ENCODE measurements at places on chromosomes 2 and 18.

DNA sequence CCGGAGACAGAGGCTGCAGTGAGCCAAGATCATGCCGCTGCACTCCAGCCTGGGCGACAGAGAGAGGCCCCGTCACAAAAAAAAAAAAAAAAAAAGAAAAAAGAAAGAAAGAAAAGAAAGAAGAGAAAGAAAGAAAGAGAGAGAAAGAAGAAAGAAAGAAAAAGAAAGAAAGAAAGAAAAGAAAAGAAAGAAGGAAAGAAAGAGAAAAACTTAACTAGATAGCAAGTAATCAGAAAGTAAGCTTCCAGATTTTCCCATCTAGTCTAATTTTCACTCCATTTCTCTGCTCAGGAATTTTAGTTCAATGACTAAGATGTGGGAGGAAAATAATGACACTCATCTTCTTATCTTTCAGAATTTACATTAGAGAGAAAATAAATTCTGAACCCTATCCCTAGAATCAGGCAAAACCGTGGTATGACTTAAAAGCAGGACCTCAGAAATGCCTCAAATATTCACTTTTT, 2.4 kb downstream of the GFPT1 start:
- DNase-seq: no peak

GRCh38 chr18:12998332-12999060, 7.3 kb downstream of the CEP192 start:
- no peak for DNase-seq

DNA sequence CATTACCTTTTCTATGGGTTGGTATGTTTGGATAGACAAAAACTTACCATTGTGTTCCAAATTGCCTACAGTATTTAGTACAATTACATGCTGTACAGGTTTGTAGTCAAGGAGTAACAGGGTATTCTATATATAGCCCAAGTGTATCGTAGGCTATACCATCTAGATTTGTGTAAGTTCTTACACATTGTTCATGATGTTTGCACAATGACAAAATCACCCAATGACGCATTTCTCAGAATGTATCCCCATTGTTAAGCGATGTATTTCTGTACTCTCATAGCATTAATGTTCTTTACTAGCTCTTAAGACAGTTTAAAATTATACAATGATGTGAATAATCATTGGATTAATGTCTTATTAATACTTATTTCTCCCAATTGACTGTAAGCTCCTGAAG, 16.7 kb downstream of the TACR1 start:
- DNase-seq: no peak

DNA sequence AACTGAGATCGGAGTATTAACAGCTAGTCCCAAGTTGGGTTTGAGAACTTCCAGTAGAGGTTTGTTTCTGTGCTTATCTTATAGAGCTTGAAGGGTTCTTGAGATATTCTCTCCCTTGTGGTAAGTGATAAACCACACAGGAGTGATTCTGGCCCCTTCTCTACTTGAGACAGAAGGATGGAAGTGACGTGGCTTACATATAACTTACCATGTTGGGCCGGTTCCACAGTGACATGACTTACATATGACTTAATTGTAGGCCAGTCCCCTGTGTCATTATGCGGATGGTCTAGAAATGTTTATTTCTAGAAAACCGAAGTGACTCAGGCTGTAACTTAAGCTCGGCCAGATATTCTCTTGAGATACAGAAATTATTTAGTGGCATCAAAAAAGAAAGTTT, 62.7 kb downstream of the TRAPPC12 start:
- no peak for DNase-seq

DNA sequence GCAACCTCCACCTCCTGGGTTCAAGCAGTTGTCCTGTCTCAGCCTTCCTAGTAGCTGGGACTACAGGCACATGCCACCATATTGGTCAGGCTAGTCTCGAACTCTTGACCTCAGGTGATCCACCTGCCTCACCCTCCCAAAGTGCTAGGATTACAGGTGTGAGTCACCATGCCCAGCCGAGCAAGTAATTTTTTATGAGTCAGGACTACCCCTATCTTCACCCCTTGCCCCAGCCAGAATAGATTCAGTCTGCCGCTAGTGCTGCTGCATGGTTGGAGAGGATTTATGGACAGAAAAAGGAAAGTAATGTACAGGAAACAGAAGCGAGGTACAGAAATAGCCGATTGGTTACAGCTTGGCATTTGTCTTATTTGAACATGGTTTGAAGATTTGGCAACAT, 48.9 kb downstream of the BMPR2 start:
- no peak for DNase-seq

- DNase-seq: no peak
Measured at GRCh38 chr2:14867853-14868252, 235.3 kb downstream of the LRATD1 start.

DNA sequence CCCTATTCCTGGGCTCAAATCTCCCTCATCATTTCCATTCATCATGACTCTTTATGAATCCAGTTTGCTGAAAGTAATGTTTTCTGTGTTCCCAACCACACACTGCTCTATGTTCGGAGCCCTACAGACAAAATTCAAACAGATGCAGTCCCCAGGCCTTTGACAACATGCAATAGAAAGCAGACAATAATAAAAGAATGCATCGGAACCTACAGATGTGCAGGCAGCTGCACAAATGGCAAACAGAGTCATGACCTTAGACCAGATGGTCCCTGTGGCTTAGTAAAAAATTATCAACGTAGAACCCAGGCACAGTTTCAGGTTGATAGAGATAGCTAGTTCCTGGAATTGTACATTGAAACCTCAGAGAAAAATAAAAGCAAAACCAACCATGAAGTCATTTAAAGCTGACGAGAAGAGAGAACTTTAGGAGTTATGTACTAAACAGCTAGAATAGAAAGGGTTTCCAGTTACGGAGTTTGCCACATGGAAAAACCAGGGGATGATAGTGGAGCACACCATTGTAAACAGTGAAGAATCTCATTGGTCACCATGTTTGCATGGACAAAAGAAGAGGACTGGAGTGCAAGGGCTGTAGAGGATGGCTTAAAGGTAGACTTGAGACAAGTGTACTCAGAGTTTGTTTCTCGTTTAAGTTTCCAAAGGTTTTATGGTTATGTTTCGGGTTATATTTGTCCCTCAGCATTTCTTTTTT, 23.2 kb upstream of the ACVR1 start:
- DNase-seq: no peak
